Activated CD8-positive, alpha-beta memory T cell treated with anti-CD3 and anti-CD28 coated beads, Interleukin-2, amount 10 ng/mL, durations not matched to agents 7 days and 5 days (primary cell): ENCODE measurements at places on chromosomes 13 and 19. TPM values are rescaled to one million over a fixed set of nuclear protein-coding genes. Genes with fewer than 3 reads are reported as not detected.

- H3K27me3 ChIP-seq: peaks cover 14% of the 10 kb centered on the region
- DNase-seq: no peak
- H3K27ac ChIP-seq: no peak overlapping the region
- H3K4me3 ChIP-seq: no peak overlapping the region
Observed at GRCh38 chr13:94121686-94122085, 357.8 kb downstream of the DCT start.

DNA sequence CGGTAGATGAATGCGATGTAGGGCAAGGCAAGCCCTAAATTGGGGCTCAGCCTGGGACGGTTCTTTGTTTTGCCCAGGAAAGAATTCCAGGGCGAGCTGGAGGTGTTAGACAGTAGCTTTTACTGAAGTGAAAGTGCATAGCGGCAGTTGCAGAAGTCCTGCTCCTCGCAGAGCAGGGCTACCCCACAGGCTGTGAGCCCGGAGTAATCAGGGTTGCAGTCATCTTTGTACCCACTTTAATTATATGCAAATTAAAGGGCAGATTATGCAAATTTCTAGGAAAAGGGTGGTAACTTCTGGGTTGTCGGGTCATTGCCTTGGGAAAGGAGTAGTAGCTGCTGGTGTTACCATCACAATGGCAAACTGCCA is 30.5 kb downstream of the VAV1 start:
- no peak for DNase-seq
- H3K36me3 ChIP-seq: peaks cover 30% of the 10 kb centered on the region
- H3K27ac ChIP-seq: peak overlapping the region; percentile 90
- peak overlapping the region; percentile 78 for H3K4me3 ChIP-seq
- peaks cover 49% of the 10 kb centered on the region for H3K4me1 ChIP-seq

TNFSF9 gene
- total RNA-seq: 18.5 TPM

GRCh38 chr13:34431827-34432581 is 510.1 kb upstream of the NBEA start:
- no peaks in the 10 kb centered on the region for H3K36me3 ChIP-seq
- no peak overlapping the region for H3K27ac ChIP-seq

DNA sequence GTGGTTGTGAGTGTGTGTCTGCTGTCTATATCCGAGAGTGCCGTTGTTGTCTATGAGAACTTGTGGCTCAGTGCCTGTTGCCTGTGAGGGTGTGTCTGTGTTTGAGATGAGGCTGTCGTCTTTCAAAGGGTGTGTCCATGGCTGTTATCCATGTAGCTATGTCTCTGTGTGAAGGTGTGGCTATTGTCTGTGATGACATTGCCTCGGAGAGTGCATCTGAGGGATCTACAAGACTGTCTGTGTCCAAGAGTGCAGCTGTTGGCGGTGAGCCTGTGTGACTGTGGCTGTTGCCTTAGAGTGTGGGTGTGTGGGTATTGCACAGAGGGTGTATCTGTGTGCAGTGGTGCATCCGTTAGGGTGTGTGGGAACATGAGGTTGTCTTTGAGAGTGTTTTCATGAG is 4.9 kb downstream of the NUMBL start:
- no peaks in the 10 kb centered on the region for H3K4me1 ChIP-seq
- peaks cover 6% of the 10 kb centered on the region for H3K36me3 ChIP-seq
- no peak overlapping the region for H3K27ac ChIP-seq

CYP4F8 gene
- not detected for total RNA-seq

DNA sequence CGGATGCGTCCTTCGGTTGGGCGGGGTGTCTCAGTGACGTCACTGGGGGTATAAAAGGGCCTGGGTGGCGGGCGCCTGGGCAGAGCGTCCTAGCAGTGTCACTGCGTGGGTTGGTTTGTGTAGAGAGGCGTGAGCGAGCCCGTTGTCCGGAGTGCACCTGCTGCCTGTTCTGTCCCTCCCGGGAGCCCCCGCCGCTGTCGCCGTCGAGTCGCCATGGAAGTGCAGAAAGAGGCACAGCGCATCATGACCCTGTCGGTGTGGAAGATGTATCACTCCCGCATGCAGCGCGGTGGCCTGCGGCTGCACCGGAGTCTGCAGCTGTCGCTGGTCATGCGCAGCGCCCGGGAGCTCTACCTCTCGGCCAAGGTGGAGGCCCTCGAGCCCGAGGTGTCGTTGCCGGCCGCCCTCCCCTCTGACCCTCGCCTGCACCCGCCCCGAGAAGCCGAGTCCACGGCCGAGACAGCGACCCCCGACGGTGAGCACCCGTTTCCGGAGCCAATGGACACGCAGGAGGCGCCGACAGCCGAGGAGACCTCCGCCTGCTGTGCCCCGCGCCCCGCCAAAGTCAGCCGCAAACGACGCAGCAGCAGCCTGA is 2.9 kb downstream of the IER2 start:
- peak overlapping the region; percentile 96 for H3K4me3 ChIP-seq
- DNase-seq: peak; percentile 97
- peak overlapping the region; percentile 100 for H3K27ac ChIP-seq
- peaks cover 37% of the 10 kb centered on the region for H3K4me1 ChIP-seq

CLDN10 gene
- not detected for total RNA-seq

DNA sequence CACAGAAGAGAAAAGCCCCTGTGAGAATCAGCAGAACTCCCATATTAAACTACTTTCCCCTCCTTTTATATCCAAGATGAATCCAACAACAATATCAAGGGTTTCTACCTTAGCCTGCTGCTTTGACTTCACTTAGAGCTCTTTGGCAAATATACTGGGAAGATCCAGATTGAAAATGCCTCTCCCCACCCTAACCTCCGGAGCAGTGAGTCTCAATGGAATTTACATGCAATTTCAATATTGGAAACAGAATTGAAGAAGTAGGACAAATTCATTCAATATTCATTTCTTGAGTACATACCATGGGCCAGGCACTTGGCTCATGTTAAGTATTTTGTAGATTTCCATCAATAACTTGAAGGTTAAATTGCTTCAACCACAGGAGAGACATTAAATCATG is 457.4 kb downstream of the TBC1D4 start:
- no peak for DNase-seq
- H3K36me3 ChIP-seq: no peaks in the 10 kb centered on the region
- no peaks in the 10 kb centered on the region for H3K27me3 ChIP-seq
- no peak overlapping the region for H3K4me3 ChIP-seq
- H3K27ac ChIP-seq: no peak overlapping the region

DNA sequence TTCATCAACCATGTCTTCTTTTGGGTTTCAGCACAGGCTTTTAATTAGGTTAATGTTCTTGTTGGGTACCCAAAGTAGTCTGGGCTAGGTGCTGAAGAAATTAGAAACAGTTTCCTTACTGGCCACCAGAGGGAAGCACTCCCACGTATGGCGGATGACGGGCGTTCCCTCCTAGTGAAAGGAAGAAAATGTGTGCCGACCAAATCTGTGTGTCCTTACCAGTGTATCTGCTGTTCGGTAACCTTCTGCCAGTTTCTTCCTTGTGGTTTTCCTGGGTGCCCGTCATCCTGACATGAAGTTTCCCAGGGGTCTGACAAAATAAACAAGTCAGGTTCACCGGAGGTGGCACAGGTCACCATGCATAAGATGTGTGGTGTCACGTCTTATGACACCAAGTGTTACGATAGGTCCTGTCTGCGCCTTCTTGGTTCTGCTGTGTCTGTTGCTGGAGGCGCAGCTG is 6.0 kb upstream of the WDR88 start:
- no peaks in the 10 kb centered on the region for H3K27me3 ChIP-seq
- DNase-seq: peak; percentile 66
- peaks cover 4% of the 10 kb centered on the region for H3K4me1 ChIP-seq
- no peak overlapping the region for H3K4me3 ChIP-seq
- peaks cover 24% of the 10 kb centered on the region for H3K36me3 ChIP-seq

ZNF667 gene
- total RNA-seq: 0.52 TPM

DNA sequence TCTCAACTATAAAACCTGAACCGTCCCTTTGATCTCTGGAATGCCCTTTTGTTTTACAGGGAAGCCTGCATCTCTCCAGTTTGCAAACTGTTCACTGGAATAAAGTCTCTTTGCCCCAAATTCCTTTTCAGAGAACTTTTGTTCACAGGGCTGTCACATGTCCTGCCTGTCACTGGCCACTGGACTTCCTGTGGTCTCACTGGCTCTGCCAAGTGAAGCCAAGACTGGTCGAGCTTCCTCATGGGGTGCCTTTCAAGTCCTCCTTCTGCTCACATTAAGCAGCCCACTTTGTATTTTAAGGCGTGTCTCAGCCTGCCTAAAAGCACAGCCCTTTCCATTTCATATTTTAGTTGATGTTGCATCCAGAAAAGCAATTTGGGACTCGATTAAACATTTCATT is 215.7 kb downstream of the KATNAL1 start:
- no peaks in the 10 kb centered on the region for H3K27me3 ChIP-seq
- H3K27ac ChIP-seq: no peak overlapping the region
- H3K4me3 ChIP-seq: no peak overlapping the region
- no peak for DNase-seq
- no peaks in the 10 kb centered on the region for H3K36me3 ChIP-seq
- H3K4me1 ChIP-seq: no peaks in the 10 kb centered on the region

CPB2 gene
- not detected for total RNA-seq

GRCh38 chr13:114140906-114141250 is 8.5 kb upstream of the RASA3 start:
- H3K36me3 ChIP-seq: no peaks in the 10 kb centered on the region
- DNase-seq: peak; percentile 79
- H3K27me3 ChIP-seq: peaks cover 24% of the 10 kb centered on the region
- H3K27ac ChIP-seq: no peak overlapping the region
- H3K4me3 ChIP-seq: no peak overlapping the region

PALM3 gene
- total RNA-seq: not detected

ANKRD24 gene
- total RNA-seq: 1.4 TPM

DNA sequence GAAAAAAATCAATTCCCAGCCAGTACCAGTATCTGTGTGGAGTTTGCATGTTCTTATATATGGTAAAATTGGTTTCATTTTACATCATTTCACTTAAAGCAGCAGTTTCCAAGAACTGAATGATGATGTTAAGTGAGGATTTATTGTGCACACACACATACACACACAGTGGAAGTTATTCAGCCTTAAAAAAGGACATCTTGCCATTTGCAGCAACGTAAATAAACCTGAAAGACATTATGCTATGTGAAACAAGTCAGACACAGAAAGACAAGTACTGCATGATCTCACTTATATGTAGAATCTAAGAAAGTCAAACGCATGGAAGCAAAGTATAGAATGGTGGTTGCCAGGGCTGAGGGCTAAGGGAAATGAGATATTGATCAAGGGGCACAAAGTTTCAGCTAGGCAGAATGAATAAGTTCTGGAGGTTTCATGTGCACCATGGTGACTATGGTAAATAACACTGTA is 5.3 kb downstream of the SIGLECL1 start:
- peaks cover 12% of the 10 kb centered on the region for H3K27me3 ChIP-seq
- H3K36me3 ChIP-seq: peaks cover 8% of the 10 kb centered on the region
- H3K4me3 ChIP-seq: peak overlapping the region; percentile 49
- DNase-seq: peak; percentile 59
- H3K27ac ChIP-seq: peak overlapping the region; percentile 92

DNA sequence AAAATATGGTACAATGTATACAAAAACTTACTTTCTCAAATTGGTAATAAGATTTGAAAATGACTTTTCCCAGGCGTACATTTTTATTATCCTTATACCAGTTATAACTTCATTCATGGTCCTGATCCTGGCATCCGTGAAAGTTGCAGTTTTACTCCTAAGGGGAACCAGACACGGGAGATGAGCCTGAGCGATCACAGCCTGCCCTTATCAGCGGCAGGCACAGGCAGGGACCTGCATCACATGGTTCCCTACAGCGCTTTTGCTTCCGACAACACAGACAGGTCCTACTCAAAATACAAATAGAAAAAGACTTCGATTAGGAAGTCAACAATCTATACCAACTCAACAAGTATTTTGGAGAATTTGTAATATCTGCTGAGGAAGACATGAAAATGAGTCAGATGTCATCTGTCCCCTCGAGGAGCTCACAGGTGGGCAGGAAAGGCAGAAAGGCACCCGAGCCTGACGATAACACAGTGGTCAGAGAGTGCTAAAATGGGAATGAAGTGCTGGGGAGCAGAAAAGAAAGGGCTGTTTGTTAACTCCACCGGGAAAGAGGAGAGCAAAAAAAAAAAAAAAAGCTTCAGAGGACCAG is 93.4 kb downstream of the ABCC4 start:
- H3K4me3 ChIP-seq: no peak overlapping the region
- no peak for DNase-seq
- H3K27ac ChIP-seq: no peak overlapping the region
- peaks cover 2% of the 10 kb centered on the region for H3K36me3 ChIP-seq
- H3K27me3 ChIP-seq: no peaks in the 10 kb centered on the region

- H3K4me3 ChIP-seq: no peak overlapping the region
- no peak for DNase-seq
- H3K36me3 ChIP-seq: no peaks in the 10 kb centered on the region
- peaks cover 3% of the 10 kb centered on the region for H3K27me3 ChIP-seq
- H3K4me1 ChIP-seq: no peaks in the 10 kb centered on the region
Observed at GRCh38 chr13:37087486-37087885, 18.0 kb downstream of the CSNK1A1L start.

DNA sequence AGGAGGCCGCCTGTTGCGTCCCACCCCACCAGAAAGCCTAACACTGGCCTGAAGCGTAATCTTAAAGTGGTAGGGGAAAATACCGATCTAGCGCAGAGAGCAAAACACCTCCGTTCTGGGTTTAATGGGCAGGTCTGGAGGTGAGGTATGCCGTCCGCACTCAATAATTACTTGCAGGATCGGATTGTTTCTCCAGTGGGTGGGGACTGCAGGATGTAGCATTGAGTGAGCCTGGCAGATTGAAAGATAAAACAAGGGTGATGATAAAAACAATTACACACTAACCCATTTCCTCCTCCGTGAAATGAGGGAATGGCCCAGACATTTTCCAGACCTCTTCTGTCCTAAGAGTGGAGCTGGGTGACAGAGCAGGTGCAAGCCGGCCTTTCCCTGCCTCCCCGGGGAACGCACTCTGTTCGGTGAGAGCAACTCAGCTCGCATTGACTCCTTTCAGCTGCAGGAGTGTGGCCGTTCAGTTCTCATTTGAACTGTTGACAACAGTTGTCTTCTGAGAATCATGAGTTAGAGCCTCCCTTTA is 110.2 kb upstream of the DOCK9 start:
- H3K27ac ChIP-seq: peak overlapping the region; percentile 98
- DNase-seq: no peak
- H3K4me3 ChIP-seq: peak overlapping the region; percentile 99
- peaks cover 30% of the 10 kb centered on the region for H3K4me1 ChIP-seq

PSG7 gene
- total RNA-seq: not detected

GRCh38 chr13:66219506-66219905 is 1010.6 kb downstream of the PCDH9 start:
- H3K27me3 ChIP-seq: no peaks in the 10 kb centered on the region
- peaks cover 3% of the 10 kb centered on the region for H3K4me1 ChIP-seq
- H3K4me3 ChIP-seq: no peak overlapping the region
- H3K36me3 ChIP-seq: no peaks in the 10 kb centered on the region
- no peak for DNase-seq
- no peak overlapping the region for H3K27ac ChIP-seq

DNA sequence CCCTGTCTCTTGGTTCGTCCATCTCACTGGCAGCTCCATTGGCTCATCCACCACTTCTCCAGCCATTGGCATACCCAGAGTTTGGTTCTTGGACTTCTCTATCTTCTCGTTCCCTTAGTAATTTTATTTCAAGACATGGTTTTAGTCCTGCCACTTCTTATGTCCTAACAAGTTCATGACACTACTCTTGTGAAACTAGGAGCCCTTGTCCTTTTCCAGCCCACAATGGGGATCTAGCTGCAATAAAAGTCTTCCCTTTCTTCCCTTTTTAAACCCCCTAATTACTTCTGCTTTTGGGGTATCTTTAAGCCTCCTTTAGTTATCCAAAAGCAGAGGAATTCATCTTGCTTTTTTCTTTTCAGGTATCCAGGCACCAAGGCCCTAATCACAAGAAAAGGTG is 2.9 kb upstream of the RCBTB2 start:
- no peak for DNase-seq
- peaks cover 28% of the 10 kb centered on the region for H3K36me3 ChIP-seq
- H3K27me3 ChIP-seq: no peaks in the 10 kb centered on the region
